RPMI7951 (cell line): ENCODE measurements at places on chromosomes 7 and 10. TPM values are rescaled to one million over a fixed set of nuclear protein-coding genes. Genes with fewer than 3 reads are reported as not detected.

The PIK3CG gene
- total RNA-seq = 2.0 and 3.2 TPM in 2 replicates

DNA sequence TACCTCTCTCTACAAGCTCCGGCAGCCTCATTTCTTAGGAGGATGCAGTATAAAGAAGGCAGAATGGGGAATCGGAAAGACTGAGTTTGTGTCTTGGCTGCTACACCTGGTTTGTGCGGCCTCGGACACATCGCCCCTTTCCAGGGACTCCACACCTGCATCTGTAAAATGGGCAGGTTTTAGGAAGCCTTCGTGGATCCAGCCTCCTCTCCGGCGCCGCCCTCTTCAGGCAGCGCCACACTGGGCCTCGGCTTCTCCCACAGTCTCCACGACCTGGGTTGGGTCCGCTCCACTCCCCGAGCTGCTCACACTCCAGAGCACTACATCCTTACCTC is 341 bp downstream of the GOT1 start:
- no peak for DNase-seq

- DNase-seq = no peak
These were observed 14.2 kb downstream of the KCNH2 start for GRCh38 chr7:150963707-150964559.

- DNase-seq = no peak
These were observed 294.2 kb downstream of the IPMK start for GRCh38 chr10:57973451-57973850.

The CEP55 gene
- total RNA-seq = 102 and 132 TPM in 2 replicates

The NYAP1 gene
- not detected in 2 replicates for total RNA-seq
